ENCODE measurements at places on chromosomes 11 and 22.

GRCh38 chr11:56885177-56885576, 103.5 kb upstream of the OR5AK2 start:
- no peak for DNase-seq

DNA sequence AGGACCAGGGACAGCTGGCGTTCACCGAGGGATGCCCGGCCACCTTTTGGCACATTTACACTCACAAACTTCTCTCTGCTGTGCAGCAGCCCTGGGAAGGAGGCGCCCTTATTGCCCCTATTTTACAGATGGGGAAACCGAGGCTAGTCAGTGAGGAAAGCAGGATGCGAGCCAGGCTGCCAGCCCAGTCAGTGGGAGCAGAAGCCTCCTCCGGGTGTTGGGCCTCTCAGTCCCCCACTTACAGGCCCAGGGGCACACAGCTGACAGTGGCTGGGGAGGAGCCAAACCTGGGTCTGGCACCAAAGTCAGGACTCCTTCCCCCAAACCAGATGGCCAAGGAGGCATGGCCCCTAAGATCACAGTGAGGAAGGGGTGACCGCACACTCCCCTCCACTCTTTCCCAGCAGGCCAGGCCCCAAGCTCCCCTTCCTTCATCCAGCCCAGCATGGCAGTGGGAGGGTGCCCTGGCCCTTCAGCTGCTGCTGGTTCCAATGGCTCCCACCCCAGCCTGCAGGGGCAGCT, 121.4 kb upstream of the ANO1 start:
- DNase-seq = no peak

GRCh38 chr22:37103656-37104452, 5.7 kb downstream of the TMPRSS6 start:
- no peak for DNase-seq

- DNase-seq = no peak
Observed at GRCh38 chr22:45064313-45065278, 54.8 kb upstream of the PHF21B start.

DNA sequence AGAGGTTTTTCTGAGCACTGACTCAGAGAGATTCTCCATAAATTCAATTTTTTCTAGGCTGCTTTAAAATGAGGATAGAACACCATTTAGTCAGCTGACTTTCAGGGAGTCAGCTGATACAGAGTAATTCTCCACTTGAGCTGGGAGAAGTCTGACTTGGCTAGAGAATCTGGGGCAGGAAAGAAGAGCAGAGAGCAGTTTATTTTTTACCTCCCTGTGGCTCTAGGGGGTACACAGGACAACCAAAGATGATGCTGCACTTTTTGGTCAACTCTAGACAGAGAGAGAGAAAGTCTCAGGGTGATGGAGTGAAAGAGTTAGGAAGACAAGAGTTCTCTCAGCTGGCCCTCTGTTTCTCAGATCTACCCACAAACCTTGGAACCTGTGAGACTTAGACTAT, 67.3 kb upstream of the EED start:
- DNase-seq = no peak

DNA sequence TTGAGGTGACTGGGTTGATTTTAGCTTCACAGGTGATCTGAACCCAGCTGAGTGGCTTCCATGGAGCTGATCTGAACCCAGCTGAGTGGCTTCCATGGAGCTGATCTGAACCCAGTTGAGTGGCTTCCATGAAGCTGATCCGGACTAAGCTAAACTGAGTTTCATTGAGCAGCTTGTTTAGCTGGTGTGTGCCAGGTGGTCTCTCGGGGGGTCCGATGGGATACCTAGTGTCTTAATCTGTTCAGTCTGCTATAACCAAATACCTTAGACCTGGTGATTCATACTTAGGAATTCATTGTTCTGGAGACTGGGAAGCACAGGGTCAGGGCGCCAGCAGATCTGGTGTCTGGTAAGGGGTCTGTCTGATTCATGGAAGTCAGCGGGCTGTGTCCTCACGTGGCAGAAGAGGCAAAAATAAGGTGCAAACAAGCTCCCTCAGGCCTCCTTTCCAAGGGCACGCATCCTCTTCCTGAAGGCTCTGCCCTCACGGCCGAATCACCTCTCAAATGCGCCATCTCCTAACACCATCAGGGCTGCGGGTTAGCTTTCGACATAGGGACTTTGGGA, 52.5 kb upstream of the KCNQ1OT1 start:
- DNase-seq = no peak

DNA sequence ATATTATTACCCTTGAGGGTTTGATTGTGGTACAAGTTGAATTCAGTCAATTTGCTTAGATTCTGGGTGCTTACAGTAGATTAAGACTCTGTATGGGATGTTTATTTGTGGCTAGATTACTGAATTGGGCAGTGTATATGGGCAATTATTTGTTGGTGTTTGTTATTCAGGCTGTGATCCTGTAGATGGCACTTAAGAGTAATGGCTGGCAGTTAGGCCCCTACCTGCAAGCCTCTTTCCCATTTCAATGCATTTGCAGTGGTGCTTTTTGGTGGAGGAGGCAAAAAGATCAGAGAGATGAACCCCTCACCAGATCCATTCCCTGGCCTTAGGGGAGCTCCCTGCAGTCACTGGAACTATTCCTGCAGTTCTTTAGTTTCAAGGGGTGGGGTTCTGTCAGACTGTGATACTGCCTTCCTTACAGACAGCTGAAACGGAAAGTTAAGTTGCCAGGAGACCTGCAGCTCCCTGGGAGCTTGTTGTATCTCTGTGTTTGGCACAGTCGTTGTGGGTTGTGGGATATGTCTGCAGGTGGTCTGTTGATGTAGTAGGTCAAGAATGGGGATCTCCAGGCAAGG, 199.5 kb downstream of the AASDHPPT start:
- peak; percentile 19 for DNase-seq

- no peak for DNase-seq
Observed at GRCh38 chr11:63888170-63889086, 28.5 kb downstream of the RCOR2 start.

GRCh38 chr11:104898685-104899013, 389 bp upstream of the CASP12 start:
- no peak for DNase-seq

DNA sequence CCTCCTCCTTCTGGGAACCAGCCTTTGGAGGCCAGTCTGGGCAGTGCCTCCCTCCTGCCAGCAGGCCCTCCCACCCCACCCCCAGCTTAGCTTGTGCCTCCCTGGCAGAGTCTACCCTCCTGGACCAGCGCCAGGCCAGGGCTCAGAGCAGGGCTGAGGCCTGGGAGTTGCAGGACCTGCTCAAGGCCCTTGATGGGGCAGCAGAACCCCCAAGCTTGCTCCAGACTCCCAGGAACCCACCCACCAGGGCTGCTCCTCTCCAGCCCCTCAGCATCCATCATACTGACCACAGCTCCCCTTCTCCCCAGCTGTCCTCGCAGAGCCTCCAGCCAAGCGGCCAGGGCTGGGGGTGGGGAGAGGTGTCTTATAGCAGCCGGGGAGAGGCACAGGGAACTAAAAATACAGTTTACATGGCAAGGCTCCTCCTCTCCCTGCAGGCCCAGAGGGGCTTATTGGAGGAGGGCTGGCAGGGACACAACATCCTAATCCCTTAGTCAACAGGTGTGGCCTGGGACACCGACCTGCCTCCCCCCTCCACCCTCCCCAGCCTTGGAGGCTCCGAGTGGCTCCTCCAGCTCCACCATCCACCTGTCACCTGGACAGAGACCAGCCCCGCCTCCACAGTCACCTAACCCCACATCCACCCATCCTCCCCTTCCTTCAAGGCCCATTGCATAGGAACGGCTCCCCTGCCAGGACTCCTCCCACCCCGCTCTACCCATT, 5.2 kb upstream of the MB start:
- DNase-seq = peak; percentile 63

DNA sequence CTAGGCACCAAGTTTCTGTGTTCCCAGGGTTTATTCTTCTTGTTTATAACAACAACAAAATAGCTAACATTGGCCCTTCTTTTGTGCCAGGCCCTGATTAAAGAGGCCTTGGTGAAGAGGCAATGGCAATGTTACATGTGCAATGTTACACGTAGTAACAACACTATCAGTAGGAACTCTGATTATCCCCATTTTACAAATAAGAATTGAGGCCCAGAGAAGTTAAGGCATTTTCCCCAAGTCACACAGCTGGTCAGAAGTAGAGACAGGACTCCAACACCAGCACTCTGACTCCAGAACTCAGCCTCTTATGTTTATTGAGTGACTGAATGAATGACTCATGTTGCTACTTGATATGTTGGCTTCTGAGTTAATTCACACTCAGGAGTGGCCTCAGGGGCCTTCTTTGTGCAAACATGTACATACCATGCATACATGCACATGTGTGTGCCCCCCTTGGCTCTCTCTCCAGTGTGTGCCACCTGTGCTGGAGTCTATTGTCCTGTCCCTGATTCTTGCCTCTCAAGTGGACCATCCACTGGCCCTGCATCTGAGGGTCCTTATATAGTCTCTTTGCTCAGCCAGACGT, 98.4 kb downstream of the TP53I11 start:
- no peak for DNase-seq

- no peak for DNase-seq
Observed at GRCh38 chr11:89660234-89660633, 49.9 kb upstream of the TRIM77 start.

DNA sequence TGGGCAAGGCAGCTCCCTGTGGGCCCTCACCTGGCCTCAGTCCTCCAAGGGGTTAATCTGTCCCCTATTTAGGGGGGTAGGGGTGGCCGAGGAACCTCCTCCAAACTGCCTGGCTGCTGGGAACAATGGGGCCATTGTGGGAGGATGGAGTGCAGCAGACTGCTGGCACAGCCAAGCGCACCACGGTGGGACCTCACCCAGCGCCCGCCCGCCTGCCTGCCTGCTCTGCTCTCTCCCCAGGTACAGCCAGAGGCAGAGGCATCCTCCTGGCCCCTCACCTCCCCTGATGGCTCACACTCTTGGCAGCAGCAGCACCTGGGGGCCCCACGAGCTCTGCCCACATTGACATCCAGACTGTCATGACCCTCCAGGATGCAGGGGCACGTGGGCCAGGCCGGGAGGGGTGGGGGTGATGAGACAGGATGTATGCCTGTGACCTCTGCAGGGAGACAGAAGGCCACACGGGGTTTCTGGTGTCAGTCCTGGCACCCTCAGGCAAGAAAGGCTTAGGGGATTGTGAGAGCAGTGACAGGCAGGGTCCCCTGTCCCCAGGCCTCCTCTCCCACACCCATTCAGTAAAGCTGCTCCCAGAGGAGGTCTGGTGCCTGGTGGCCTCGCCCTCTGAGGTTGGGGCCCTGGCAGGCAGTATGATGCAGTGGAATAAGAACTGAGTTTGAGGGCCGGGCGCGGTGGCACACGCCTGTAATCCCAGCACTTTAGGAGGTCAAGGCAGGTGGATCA, 11.4 kb downstream of the BCL9L start:
- DNase-seq = no peak

GRCh38 chr22:37179622-37180420, 8.2 kb downstream of the C1QTNF6 start:
- DNase-seq = no peak

DNA sequence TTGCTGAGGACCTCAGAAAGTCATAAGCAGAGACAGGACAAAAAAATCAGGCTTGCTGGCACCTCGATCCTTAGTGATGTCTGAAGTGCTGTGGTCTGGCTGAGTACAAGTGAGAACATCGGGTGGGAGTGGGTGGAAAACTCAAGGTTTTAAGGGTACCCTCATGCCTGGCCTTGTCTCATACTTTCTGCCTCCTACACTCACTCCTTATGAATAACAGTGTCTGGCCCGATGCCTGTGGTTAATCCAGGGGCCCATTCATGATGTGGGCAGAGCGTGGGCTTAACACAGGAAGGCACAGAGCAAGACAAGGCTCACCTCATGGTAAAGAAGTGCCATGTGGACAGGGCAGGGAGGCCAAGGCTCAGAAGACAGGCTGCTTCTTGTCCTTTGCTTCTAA, 11.0 kb upstream of the UCP3 start:
- DNase-seq = no peak

DNA sequence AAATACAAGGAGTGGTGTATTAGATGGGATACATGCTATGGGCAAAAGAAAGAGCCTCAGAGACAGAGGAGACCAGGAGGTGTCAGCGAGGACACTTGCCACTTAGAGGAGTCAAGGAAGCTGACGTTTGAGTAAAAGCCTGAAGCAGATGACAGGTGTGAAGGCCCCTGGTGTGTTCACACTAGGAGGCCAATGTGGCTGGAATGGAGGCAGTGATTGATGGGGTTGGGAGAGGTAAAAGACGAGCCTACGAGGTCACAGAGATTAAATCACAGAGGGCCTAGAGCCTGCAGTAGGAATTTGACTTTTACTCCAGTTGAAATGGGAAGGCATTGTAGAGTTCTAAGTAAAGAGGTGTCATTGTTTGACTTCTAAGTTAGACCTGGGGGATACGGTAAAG, 12.0 kb upstream of the GDPD5 start:
- no peak for DNase-seq

GRCh38 chr11:8772571-8773519, 90.3 kb downstream of the RPL27A start:
- no peak for DNase-seq

DNA sequence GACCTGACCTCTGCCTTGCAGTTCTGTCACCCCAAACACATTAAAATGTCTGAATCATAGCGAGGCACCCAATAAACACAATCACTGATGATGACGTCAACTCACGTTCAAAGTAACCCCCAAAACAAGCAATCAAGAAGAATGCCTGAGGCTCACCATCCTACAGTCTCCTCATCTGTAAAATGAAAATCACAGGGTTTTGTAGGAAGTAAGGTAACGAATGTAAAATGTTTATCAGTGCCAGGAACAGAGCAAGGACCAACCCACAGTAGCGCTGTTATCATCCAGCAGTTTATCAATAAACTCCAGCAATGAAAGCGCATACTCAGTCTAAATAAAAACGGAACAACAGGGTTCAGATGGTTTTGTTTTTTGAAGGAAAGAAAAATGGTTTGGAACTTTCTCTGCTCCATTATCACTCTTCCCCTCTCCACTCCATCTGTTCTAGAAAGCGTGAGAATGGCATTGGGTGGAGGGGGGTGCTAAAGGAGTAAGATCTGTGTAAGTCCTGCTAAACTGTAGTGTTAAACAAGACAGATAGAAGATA, 110.5 kb downstream of the MICAL3 start:
- DNase-seq = no peak

GRCh38 chr11:109971184-109971523, 122.0 kb upstream of the ZC3H12C start:
- DNase-seq = no peak

Measured in NCI-H524 (cell line).